ENCODE measurements at places on chromosomes 5 and 9.

DNA sequence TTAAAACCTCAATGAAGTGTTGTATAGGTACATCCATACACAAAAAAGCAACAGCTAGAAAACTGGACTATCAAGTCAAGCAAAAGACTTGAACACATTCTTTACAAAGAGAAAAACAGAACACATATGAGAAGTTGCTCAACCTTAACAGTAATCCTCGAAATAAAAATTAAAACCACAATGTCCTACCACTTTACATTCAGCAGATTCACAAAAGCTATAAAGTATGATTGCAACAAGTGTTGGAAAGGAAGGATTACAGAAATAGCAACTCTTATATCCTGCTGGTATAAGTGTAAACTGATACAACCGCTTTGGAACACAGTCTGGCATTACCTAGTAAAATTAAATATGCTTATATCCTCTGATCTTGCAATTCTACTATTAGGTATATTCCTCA lies 28.5 kb upstream of the GOLGA1 start:
- no peak for DNase-seq

DNA sequence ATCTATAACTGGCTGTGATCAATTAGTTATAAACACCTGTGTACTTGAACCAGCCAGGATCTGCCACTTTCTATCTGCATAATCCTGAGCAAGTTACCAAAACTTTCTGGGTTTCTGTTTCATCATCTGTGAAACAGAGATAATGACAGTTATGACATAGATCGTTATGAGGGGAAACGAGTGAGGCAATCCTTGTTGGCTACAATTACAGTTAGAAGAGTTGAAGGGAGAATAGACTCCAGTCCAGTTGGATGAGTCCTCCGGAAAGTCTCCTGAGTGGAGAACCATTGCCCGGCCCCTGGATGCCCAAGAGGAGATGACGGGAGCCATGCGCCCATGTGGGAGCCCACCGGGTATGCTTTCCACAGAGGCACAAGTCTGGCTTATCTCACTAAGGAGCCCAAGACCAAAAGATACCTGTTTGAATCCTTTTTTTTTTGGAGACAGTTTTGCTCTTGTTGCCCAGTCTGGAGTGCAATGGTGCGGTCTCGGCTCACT lies 4.5 kb downstream of the PDE6A start:
- DNase-seq: no peak

- no peak for DNase-seq
Observed at GRCh38 chr9:73137286-73137899, 14.3 kb upstream of the ANXA1 start.

- no peak for DNase-seq
Observed at GRCh38 chr5:134528556-134528955, 3.1 kb downstream of the JADE2 start.

DNA sequence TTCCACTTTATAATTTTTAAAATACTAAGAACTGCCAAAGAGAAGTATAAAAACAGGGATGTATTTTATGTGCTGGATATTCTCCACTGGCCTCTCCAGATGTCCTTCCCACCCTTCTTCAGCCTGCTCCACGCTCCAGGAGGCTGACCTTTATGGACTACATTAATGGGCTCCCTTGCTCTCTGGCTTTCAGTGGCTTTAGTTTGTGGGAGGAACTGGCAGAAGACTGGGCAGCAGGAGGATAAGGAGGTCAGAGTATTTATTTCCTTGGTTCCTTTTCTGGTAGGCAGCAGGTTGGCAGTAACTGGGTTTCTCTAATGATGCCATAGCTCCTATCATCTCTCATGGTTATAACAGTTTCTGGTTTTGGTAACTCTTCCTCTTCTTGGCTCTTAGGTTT lies 133.9 kb downstream of the PAM start:
- no peak for DNase-seq

- no peak for DNase-seq
Observed at GRCh38 chr9:136075881-136076678, 19.0 kb downstream of the NACC2 start.

DNA sequence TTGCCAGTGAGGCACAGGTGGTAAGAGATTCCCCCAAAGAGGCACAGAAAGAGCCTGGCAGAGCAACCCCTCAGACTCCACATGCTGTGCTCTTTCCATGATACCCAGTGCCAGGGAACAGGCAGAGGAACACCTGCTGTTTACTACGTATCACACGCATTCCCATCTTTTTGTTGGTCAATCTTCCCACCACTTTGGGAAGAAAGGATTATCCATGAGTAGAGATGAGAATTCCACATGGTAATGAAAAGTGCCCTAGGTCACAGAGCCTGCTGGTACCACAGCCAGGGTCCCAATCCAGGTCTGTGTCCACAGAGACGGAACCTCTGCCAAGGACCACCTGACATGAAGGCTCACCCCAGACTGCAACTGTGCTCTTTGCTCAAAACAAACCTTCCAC lies 86.6 kb downstream of the LHFPL2 start:
- DNase-seq: no peak

DNA sequence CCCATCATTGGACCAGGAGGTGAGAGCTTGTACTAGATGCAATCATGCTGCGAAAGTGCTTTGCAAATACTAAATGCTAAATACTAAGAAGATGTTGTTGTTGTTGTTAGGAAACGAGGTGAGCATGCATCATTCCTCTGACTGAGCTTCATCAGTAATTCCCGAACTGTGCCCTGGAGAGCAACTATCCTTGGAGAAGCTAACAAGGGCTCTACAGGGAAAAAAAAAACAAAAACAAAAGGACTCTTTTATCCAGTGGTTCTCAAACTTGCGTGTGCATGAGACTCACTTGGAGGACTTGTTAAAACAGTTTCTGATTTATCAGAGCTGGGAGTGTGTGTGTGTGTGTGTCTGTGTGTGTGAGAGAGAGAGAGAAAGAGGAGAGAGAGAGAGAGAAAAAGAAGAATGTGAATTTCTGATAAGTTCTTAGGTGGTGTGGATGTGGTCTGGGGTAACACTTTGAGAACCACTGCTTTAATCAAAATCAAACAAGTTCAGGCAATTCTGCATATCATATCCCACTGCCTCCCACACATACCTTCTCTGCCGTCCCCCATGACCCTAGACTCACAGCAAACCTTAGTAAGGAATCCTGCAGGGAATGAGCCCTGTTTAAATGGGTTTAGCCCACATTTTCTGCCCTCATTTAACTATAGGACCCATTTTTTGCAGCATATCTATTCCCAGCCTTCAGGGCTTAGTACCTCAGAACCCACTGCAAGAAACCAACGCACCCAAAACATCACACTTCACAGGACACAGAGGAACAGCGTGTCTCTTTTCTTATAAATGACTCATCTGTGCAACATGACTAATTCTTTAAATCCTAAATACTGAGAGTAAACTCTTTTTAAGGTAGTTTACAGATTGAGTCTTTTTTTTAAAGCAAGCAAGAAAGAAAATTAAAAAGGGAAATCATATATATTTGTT lies 48.9 kb downstream of the PDE6A start:
- DNase-seq: no peak

- DNase-seq: no peak
Observed at GRCh38 chr9:127494304-127494702, 43.0 kb downstream of the LRSAM1 start.

DNA sequence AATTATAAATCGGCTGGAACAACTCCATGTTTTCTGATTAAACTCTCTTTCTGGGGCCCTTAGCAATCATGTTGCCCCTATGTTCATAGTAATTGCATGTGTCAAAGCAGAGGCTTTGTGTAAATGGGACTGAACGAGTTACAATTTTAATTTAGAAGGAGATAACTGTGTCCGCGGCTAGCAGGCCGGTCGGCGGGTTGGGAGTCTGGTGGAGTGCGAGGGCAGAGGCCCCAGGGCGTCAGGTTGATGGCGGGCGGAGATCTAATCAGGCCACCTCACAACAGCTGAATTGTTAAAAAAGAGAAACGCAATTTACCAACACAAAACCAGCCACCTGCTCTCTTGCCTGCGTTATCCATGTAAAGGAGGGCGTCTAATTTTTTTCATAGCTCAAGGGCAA lies 134.9 kb upstream of the LPCAT1 start:
- DNase-seq: no peak

GRCh38 chr9:129247285-129248153 lies 69.5 kb upstream of the IER5L start:
- no peak for DNase-seq

DNA sequence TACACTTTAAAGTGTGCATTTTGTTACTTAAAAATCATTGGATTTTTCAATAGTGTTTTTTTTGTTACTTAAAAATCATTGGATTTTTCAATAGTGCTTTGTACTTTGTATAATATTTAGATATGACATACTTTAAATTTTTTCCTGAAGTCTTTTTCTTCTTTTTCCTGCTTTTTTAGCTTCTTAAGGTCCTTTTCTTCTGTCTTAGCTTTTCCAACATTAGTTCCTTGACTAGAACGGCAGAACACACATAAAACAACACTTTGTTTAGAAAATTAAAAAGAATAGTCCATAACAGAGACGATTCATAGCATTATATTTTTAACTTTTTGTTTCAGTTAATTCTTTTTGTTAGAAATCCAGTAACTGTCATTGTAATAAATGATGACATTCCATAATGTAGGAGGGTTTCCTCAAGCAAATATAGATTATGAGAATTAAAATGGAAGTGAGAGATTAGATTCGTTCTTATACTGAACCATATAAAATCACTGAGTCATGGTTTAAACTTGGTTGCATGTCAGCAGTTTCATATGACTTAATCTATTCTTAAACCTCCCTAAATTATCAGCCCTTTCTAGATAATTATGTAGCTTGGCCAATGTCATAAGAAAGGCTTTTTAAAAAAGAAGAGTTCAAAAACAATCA lies 45.3 kb upstream of the RICTOR start:
- no peak for DNase-seq

GRCh38 chr5:69248019-69248418 lies 13.3 kb downstream of the CDK7 start:
- no peak for DNase-seq

- DNase-seq: no peak
Observed at GRCh38 chr9:104104360-104104759, 10.3 kb downstream of the SMC2 start.

- no peak for DNase-seq
Observed at GRCh38 chr5:14184082-14184481, 40.9 kb downstream of the TRIO start.

- no peak for DNase-seq
Observed at GRCh38 chr9:33151007-33151557, 16.1 kb downstream of the B4GALT1 start.

GRCh38 chr9:74729136-74729695 lies 158.5 kb downstream of the TRPM6 start:
- no peak for DNase-seq

DNA sequence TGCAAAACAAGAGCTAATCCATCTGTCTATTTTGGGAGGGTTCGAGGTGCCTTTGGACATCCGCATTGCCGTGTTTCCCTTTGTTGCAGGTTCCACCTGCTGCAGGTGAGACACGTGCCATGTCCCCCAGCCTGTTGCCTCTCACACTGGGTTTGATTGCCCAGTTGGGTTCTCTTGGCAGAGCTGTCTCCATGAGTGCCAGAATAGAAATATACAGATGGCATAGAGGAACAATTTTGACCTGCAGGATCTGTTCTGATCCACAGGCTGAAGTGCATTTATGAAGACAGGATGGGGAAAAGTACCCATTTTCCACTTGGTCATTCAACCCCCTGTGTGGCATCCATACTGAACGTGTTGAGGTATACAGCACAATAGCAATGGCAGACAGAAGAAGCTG lies 178.1 kb downstream of the SGCD start:
- DNase-seq: no peak

DNA sequence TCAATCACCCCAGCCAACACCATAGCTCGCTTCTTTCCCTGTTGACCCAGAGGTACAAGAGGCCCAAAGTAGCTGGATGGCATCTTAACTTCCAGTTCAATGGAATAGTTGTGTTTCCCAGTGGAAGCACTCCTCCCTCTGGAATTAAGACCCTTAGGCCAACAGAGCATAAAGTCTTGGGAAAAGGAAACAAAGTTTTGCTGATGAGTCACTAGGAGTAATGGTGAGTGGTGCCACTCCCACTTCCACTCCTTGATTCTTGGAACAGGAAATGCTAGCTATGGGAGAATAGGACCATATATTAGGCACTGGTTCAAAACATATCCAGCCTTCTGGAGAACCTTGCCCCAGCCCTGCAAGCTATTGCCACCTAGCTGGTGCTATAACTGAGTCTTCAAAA lies 44.7 kb upstream of the LMX1B start:
- no peak for DNase-seq

- no peak for DNase-seq
Observed at GRCh38 chr5:26245321-26245720, 793.1 kb downstream of the CDH9 start.

GRCh38 chr5:68377733-68378132 lies 162.2 kb downstream of the PIK3R1 start:
- DNase-seq: no peak

DNA sequence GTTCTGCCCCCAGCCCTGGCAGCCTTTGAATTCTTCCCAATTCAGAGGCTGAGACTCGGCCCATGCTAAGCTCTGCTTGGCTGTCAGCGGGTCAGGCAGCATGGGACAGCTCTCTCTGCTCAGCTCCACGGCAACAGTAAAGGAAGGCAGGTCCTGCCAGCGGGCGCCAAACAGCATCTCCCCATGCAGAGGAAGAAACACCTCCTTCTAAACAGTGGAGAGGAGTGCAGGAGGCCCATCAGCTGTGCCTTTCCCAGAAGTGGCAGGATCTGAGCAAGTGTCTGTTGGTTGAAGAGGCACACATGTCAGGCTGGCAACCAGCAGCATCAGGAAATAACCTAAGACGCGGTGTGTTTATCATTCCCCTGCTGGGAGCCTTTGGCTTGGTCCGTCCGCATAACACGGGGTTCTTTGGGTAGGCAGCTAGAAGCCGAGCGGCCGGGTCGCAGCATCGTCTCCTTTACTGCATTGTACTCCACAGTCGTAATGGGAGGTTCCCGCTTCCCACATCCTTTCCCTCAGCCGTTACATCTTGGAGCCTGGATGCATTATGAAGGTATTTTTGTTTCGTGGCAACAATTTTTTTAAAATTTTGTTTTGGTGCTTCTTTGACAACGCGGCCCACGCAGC lies 42.7 kb upstream of the NCS1 start:
- peak; percentile 10 for DNase-seq

DNA sequence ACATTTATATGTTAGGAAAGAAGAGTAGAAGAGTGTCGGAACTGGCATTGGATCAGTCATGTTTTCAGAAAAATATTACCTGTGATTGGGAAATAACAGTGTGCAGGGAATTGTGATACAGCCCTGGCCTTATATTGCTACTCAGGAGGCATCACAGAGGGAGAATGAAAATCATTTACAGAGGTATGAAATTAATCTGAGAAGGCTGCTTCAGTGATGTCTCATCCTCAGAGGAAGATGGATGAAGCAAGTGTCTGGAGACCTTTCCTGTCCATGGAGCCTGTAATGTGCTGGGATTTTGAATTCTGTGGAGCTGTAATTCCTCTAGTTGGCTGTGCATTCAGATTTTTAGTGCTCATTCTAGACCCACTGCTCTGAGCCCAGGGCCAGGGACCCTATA lies 3.8 kb downstream of the ACTBL2 start:
- no peak for DNase-seq

GRCh38 chr9:1050125-1050895 lies at the start of gene DMRT2:
TSS of gene DMRT2 (plus strand) at chr9:1050357. CDS start at chr9:1051614, 1,257 bp downstream.
- no peak for DNase-seq

- no peak for DNase-seq
Observed at GRCh38 chr9:129524582-129525270, 96.2 kb downstream of the C9orf50 start.
